Naive B cell (primary cell): ENCODE measurements at places on chromosomes 12 and 14. TPM values are rescaled to one million over a fixed set of nuclear protein-coding genes. Genes with fewer than 3 reads are reported as not detected.

DNA sequence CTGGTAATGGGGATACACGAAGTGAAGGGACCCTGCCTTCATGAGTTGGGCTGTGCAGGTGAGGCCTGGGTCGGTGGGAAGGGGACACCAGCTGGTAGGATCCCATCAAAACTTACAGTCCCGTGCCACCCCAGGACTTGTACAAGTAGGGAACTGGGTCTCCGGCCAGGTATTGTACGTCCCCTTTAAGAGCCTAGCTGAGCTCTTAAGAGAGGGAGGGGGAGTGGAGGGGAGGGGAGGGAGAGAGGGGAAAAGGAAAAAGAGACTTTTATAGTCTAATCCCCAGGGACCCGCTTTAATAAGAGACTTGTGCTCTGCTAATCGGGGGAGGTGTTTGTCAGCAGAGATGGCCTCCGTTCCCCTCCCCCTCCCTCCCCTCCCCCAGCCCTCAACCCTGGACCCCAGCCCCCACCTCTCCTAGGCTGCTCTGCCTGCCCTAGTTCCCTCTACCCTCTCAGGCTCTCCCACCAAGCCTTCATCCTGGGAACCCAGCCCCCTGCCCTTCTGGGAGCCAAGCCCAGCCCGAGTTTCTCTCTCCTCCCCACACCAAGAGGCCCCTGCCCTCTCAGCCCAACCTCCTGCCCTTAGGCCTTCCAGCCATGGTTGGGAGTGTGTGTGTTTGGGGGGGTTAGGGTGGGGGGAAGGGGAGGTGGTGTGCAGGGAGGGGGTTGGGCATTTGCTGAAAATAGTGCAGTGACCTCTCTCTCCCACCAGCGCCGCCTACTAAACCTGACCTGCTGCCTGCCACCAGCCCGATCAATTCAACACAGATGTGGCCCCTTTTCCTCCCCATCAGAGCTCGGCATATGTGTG lies 2.6 kb downstream of the GDF11 start:
- no peak for DNase-seq
- H3K27me3 ChIP-seq = no peaks in the 10 kb centered on the region
- H3K4me1 ChIP-seq = peaks cover 54% of the 10 kb centered on the region
- H3K4me3 ChIP-seq = peak overlapping the region; percentile 88
- no peaks in the 10 kb centered on the region for H3K36me3 ChIP-seq

GRCh38 chr12:3744229-3744901 lies 8.5 kb downstream of the CRACR2A start:
- no peak overlapping the region for H3K4me3 ChIP-seq
- DNase-seq = no peak
- no peaks in the 10 kb centered on the region for H3K27me3 ChIP-seq
- H3K27ac ChIP-seq = no peak overlapping the region
- peaks cover 20% of the 10 kb centered on the region for H3K36me3 ChIP-seq
- H3K4me1 ChIP-seq = peaks cover 14% of the 10 kb centered on the region

DNA sequence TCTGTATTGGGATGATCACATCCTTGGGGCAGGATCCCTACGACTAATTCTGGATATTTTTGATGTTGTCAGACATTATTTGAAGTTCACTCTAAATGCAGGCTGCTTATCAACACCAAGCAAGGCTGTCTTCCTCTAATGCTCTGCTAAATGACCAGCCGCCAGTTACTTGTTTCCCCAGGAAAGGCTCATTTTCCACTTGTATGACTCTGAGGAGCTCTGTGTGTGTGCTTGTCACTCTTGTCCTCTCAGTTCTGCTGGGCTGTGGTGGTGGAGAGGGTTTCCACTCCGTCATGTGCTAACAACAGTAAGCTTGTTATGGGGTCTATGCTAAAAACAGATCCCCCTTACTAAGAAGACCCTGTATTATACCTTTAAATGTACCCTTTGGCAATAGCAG lies 42.1 kb downstream of the ATL1 start:
- no peak overlapping the region for H3K4me3 ChIP-seq
- H3K4me1 ChIP-seq = no peaks in the 10 kb centered on the region
- no peaks in the 10 kb centered on the region for H3K36me3 ChIP-seq
- H3K27me3 ChIP-seq = no peaks in the 10 kb centered on the region
- no peak for DNase-seq

Gene FOXA1
- polyA plus RNA-seq = not detected

DNA sequence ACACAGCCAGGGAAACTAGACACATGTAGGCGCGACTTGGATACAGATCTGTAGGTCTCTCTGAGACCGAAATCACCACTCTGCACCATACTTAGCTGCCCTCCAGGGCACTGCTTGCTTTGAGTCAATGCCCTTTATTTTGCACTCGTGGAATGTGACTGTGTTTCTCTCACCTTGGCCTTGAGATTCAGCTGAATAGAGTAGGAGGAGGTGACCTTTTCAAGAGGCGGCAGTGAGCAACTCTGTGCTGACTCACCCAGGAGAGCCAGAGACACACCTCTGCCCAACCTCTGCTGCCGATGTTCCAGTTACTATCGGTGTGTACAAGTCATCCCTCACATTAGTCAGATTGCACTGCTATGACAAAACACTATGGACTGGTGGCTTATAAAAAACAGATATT lies 583.4 kb downstream of the VRK1 start:
- H3K27me3 ChIP-seq = no peaks in the 10 kb centered on the region
- no peak for DNase-seq
- H3K4me1 ChIP-seq = peaks cover 4% of the 10 kb centered on the region
- no peaks in the 10 kb centered on the region for H3K36me3 ChIP-seq
- no peak overlapping the region for H3K4me3 ChIP-seq

GRCh38 chr14:33039311-33039710 lies 100.6 kb downstream of the NPAS3 start:
- no peaks in the 10 kb centered on the region for H3K27me3 ChIP-seq
- no peak for DNase-seq
- H3K4me3 ChIP-seq = no peak overlapping the region
- no peak overlapping the region for H3K27ac ChIP-seq
- no peaks in the 10 kb centered on the region for H3K4me1 ChIP-seq
